Activated CD4-positive, alpha-beta T cell treated with anti-CD3 and anti-CD28 coated beads, Interleukin-2, amount 50 U/mL, for 24 hours (primary cell): ENCODE measurements at places on chromosomes 2 and 18.

GRCh38 chr2:55876429-55877086 lies 47.0 kb downstream of the EFEMP1 start:
- DNase-seq, result no peak

DNA sequence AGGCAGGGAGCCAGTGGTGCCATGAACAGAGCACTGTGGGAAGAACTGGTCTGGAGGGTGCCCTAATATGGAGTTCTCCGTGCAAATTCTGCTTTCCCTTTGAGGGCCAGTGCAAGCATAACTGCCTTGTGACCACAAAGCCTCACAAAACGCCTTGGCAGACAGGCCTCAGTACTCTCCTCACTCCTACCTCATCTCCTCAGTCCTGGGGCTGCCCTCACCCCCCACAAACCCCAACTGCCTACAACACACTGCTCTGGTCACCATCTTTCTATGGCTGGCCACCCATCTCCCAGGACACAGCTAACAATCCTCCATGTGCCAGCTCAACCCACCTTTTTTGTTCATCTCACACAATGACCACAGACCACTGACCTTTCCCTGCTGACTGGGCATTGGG lies 8.9 kb downstream of the COX5B start:
- no peak for DNase-seq

DNA sequence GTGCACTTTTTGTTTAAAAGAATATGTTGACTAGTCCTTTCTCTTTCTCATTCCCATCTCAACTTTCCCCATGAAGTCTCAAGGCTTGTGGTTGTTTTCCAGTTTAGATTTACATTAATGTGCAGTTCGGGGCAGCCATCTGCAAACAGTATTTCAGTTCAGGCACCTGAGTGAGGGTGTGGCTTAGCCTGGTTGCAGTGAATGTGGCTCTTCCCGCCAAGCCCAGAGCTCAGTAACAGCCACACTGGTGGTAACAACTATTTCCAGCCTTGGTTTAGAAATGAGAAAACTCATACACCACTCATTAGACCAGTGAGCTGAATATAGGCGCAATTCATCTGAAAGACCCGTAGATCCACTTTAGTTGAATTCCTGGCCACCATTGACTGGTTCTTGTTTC lies 394.3 kb downstream of the CMPK2 start:
- no peak for DNase-seq

GRCh38 chr18:74654638-74655037 lies 57.0 kb downstream of the ZNF407 start:
- DNase-seq, result no peak

DNA sequence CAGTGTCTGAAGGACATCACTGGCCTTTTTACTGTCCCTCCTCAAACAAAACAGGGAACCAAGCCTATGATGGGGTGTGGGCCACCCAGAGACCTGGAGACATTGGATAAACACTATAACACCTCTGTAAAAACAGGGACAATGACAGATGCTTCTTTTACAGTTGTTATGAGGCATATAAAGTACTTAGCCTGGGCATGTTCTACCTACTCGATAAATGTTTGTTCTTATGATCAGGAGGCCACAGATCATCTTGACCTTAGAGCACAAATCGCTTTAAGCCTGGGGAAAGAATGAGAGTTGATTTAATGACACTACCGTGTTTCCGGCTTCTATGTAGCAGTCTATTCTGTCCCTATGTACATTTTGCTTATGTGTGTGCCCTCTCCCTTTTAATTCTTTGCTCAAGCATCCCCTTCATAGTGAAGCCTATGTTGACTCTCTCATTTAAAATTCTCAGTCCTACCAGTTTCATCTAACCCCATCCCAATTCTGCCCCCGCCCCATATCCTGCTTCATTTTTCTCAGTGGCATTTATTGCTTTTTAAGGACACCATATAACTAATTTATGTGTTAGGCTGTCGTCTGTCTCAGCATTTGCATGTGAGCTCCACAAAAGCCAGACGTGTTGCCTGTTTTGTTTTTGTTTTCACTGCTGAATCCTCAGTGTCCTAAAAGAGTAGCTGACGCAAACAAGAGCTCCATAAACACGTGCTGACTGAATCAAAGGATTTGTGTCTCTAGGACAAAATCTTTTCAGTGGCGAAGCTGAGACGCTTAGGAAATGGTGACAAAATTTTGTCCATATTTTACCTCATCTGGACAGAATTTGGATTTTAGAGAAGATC lies 182.3 kb upstream of the ST6GAL2 start:
- DNase-seq, result no peak

GRCh38 chr2:69203166-69203985 lies 183.7 kb downstream of the GFPT1 start:
- DNase-seq, result no peak

GRCh38 chr2:233919938-233920337 lies 2.8 kb downstream of the TRPM8 start:
- DNase-seq, result no peak

DNA sequence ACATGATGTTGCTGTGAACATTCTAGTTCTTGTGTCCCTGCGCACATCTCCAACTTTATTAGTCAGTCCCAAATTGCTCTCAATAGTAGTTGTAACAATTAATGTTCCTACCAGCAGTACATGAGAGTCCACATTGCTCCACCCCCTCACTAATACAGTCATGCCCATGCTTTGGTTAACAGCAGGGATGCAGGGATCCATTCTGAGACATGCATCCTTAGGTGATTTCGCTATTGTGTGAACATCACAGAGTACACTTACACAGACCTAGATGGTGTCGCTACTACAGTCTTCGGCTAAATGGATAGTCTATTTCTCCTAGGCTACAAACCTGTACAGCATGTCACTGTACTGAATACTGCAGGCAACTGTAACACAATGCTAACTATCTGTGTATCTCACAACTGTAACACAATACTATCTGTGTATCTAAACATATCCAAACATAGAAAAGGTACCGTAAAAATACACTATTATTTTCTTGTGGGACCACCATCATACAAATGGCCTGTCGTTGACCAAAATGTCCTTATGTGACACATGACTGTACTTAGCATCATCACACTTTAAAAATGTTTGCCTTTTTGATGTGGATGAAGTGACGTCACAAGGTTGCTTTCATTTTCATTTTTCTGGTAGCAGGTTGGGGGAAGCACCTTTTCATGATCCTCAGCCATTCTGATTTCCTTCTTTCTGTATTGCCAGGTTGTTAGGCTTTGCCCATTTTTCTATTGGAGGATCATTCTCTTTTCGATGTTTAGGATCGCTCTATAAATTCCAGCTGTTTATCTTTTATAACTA lies 82.9 kb upstream of the RNF152 start:
- DNase-seq, result no peak

DNA sequence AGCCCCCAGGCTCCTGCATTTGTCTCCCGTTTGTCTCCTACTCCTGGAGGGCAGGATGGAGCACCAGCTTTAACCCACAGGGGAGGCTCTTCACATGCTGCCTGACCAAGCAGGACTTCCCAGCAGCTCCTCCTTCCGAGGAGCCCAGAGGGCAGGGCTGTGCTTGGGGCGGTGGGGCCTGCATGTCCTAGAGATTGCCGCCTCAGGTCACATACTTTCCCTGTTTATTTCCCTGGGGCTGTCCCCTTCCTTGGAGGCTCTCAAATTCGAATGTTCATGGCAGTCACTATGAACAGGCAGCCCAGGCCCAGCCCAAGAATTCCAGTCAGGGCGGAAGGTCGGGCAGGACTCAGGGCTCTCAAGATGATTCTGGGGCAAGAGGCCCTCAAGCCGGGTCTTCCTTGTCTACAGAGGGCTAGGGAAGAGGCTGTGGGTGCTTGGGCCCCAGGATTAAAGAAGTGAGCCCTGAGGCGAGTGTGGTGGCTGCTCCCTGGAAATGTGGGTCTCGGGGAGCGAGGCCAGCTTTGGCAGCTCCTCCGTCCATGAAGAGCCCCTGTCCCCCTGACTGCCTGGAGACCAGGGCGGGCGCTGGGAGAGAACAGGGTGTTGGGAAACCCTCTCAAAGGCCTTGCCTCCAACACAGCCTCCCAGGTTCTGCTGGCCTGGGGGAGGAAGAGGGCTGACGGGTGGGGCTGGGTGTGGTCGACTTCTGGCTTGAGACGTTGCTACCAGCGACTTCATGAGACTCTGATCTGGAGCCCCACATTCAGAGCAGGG lies 48.9 kb upstream of the HPCAL1 start:
- DNase-seq, result no peak

DNA sequence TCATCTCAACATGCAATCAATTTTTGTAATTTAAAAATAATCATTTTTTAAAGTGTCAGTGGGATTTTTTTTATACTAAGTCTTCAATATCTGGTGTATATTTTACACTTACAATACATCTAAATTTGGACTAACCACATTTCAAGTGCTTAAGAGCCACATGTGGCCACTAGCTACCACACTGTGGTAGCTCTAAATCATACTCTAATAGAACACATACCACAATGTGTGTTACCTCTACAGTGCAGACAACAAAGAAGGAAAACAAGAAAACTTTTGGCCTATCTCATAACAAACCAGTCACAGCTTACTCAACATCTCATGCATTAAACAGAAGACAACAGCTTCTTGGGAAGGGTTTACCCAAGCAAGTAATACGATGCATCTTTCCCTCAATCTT lies 24.5 kb downstream of the PIAS2 start:
- DNase-seq, result no peak

GRCh38 chr2:45612285-45612684 lies 1.2 kb upstream of the SRBD1 start:
- no peak for DNase-seq

GRCh38 chr2:177897278-177897677 lies 175.3 kb downstream of the PDE11A start:
- DNase-seq, result no peak

DNA sequence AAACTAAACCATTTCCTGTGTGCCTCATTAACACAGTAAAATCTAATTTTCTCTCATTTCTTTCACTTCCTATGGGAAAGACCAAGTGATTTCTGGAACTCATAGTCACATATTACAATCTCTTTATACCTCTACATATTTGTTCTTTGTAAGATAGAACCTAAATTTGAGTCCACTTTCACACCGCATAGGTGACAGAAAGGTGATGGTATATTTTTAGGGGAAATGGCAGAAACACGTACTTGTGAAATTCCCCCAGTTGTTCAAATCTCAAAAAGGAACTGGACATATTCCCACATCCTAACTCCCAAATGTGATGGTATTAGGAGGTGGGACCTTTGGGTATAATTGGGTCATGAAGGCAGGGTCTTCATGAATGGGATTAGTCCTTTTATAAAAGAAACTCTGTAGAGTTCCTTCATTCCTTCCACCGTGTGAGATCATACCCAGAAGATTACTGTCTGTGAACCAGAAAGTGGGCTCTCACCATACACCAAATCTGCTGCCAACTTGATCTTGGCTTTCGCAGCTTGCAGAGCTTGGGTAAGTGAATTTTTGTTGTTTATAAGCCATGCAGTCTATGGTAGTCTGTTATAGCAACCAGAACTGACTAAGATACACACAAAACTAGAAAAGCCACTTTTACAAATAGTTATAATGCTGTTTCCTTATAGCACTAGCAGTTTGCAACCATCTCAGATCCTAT lies 542.1 kb downstream of the DSC3 start:
- DNase-seq, result no peak

DNA sequence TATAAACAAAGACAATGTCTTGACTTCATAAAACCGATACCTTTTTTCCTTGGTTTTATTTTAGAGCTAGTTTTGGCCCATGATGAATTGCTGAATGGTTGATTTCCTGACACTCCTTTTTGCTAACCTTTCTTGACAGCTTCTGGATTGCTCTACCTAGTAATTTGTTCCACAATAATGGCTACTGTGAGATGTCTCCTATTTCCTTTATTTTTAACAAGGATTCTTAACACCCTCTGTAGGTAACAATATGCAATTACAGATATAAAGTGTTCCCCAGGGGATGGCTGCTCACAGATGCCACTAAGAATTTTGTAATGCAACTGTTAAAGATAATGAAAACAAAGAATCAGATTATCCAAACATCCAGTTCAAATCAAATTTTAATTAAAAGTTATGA lies 100.8 kb upstream of the ATP5MC3 start:
- no peak for DNase-seq

DNA sequence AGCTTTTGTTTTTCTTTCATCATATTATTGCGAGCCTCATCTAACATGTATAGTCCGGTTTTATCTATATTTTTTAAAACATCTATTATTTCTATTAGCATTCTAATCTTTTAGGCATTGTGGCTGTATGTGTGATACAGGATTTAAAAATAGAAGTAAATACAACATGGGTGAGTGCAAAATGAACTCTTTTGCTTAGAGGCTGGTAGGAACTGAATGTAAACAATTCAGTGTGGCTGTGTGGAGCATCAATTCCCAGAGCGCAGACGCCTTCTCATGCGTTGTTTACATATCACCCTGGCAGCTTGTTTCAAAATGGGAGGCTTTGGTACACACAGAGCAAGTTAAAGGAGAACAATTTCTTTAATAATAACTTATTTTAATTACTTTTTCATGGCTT lies 836 bp downstream of the DTNA start:
- no peak for DNase-seq
